ENCODE measurements at places on chromosomes 3 and 15.
A peak's percentile ranks its signal among the peaks of the same experiment; 100 is the strongest.

GRCh38 chr3:12544652-12545472 is 437 bp downstream of the MKRN2OS start:
- DNase-seq, result no peak

DNA sequence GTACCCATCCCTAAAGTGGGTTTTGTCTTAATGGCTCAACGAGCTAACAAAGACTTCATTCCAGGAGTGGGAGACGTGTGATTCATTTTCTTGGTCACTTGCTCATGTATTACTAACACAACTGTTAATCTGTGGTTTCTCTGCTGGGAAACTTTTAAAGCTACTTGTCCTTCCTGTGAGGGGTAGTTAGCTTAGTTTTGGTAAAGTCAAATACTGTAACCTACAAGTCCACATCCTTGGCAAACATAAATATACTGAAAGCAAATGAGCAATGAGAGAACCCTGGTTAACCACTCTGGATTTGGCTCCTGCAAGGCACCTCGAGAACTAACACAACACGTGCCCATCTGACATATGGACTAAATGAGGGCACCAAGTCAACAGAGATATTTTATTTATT is 19.9 kb downstream of the NOX5 start:
- DNase-seq, result peak; percentile 56

GRCh38 chr15:85116925-85117646 is 135.4 kb downstream of the PDE8A start:
- no peak for DNase-seq

- no peak for DNase-seq
Observed at GRCh38 chr3:141330235-141330634, 38.1 kb upstream of the ZBTB38 start.

DNA sequence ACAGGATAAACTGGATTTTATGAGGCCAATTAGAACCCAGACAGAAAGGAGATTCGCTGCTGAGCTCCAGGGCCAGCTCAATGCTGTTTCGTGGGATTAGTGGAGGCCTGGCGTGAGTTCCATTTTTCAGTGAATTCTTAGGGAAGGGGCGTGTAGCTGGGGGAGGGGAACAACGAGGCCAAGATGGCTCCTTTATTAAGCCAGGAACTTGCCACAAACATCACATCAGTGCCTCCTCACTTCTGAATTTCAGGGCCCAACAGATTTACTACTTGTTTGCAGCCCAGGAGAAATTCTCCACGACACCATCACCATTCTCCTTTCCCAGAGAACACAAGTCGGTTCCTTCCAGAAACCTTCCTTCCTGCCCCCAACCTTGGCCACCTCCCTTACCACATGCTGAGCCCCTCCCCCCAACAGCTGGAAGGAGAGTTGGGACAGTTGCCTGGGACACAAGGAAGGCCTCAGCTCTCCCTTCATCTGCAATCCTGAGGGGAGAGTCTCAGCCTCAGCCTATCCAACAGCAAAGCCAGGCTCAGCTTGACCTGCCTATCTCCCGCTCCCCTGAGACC is 5.8 kb downstream of the IGDCC4 start:
- DNase-seq, result peak; percentile 46
